Activated CD4-positive, alpha-beta memory T cell treated with anti-CD3 and anti-CD28 coated beads, Interleukin-2, amount 10 ng/mL, durations not matched to agents 7 days and 5 days (primary cell): ENCODE measurements at places on chromosomes 16 and 17. TPM values are rescaled to one million over a fixed set of nuclear protein-coding genes. Genes with fewer than 3 reads are reported as not detected.

The COPZ2 gene
- 11.5 TPM for total RNA-seq

The CEMP1 gene
- 0.23 TPM for total RNA-seq

DNA sequence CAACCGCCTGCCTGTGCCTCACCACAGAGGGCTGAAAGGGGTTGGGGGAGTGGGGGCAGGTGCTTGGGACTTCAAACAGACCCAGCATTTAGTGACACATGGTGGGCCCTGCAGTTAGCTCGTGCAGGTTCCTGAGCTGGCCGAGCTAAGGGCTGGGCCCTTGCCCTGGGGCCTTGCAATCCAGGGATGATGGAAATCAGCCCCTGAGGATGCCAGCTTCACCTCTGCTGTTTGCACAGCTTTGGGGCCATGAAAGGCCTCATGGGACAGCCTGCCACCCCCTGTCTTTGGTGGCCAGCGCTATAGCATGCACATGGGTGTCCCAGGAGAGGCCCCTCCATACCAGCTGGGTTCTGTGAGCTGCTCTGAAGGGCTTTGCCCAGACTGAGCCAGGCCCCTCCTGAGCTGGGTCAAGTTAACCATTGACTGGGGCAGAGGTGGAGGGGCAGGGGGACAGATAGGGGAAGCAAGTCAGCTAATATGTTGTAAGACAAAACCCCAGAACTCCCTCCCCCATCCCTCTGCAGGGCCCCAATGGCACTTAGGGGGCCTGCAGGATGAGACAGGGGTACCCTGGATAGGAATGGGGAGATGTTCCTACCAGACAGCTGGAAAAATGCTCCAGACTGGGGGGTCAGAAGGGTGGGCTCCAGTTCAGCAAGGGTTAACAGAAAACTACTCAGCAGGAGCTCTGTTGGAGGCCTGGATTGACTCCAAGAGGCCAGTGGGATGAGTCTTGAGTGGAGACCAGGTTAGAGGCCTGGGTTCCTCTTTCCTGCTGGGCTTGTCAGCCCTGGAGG, 692 bp downstream of the PRR15L start:
- peaks cover 2% of the 10 kb centered on the region for H3K27me3 ChIP-seq
- no peak for DNase-seq
- no peak overlapping the region for H3K4me3 ChIP-seq
- no peaks in the 10 kb centered on the region for H3K36me3 ChIP-seq
- no peak overlapping the region for H3K27ac ChIP-seq
- no peaks in the 10 kb centered on the region for H3K4me1 ChIP-seq

- no peak for DNase-seq
- peaks cover 24% of the 10 kb centered on the region for H3K27me3 ChIP-seq
Measured at GRCh38 chr17:44636562-44636961, 19.7 kb upstream of the MEIOC start.

- no peak overlapping the region for H3K4me3 ChIP-seq
- no peak overlapping the region for H3K27ac ChIP-seq
- no peak for DNase-seq
- peaks cover 15% of the 10 kb centered on the region for H3K36me3 ChIP-seq
- peaks cover 39% of the 10 kb centered on the region for H3K4me1 ChIP-seq
Measured at GRCh38 chr17:1460233-1460632, 4.2 kb upstream of the CRK start.
